ENCODE measurements at places on chromosomes 3 and 15.

DNA sequence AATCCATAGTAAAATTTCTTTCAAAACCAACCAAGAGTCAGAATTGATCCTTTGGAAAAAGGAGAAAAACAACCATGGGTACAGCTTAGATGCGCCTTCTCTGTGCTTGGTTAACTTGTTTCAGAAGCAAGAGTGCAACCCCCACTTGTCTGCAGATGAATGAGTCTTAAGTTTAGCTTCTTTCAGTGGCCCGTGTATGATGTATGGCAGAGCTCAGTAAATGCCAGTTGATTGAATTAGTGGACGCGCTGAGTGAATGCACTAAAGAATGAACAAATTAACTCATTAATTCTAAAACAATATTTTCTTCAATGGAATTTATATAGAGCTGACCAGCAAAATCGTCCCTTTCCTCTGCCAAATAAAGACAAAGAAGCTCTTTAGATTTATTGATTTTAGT lies 67.0 kb upstream of the ARHGEF3 start:
- DNase-seq: no peak

GRCh38 chr15:58462547-58462946 lies 30.8 kb downstream of the LIPC start:
- DNase-seq: no peak

DNA sequence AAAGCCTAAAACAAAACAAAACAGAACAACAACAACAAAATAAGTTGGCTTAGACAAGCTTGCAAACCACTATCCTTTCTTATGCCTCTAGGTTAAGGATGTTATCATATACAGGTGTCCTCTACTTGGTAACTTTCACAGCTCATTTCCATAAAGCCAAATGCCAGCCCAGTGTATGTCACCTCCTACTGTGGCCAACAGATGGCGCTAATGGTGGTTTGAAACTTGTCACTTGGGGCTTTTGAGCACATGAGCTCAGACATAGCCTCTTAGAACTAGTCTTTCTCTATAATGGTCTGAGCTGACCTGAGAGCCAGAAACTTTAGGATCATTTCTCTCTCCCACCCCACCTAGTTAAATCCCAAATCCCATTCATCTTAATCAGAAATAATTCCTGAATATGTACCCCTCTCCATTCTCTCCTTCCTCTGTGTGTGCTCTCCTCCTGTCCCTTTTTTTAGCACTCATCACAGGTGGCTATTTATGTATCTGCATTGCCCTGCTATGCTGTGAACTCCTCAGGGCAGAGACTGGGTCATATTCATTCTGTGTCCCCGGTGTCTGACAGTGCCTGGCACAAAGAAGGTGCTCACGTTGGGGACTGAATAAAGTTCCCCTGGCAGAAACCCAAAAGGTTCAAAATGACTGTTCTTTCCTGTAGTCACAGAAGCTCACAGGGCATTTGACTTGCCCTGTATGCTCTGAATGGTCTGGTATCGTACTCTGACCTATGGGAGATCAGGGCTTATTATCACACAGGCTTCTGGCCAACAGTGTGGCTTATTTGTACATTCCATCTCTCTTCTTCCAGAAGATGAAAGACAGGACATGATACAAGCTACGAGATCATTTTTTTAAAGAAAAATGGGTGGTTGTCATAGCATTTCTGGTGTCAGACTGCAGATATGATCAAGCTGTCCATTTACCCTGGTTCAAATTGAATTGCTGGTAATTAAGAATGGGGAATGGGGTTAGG lies 319.3 kb upstream of the AZI2 start:
- DNase-seq: no peak

- DNase-seq: no peak
These were observed 127.7 kb downstream of the SPATA16 start for GRCh38 chr3:173013219-173013832.

- no peak for DNase-seq
These were observed 57.8 kb downstream of the WNT7A start for GRCh38 chr3:13822042-13822441.

Measured in stimulated activated CD8-positive, alpha-beta memory T cell treated with anti-CD3 and anti-CD28 coated beads, Interleukin-4, amount 100 ng/mL, for 1 hour (primary cell).